NCI-H524 treated with DMSO at 0.1 percent for 48 hours (cell line): ENCODE measurements at places on chromosomes 5 and 9.

DNA sequence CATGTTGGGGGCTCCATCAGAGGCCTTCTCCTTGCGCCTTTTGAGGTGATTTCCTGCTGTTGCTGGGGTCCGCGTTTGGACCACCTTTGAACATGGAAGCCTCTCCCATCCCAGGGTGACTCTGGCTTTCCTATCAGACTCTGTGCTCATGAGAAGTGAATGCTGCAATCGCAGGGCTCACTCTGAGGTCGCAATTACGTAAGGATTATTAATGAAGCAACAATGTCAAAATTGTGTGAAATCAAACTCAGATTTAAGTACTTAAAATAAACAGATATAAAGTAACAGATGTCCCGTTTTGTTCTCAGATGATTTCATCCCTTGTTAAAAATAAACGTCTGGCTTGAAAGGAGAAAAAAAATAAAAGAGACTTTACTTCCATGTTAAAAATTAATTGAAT is 634.2 kb downstream of the BNC2 start:
- DNase-seq: no peak

DNA sequence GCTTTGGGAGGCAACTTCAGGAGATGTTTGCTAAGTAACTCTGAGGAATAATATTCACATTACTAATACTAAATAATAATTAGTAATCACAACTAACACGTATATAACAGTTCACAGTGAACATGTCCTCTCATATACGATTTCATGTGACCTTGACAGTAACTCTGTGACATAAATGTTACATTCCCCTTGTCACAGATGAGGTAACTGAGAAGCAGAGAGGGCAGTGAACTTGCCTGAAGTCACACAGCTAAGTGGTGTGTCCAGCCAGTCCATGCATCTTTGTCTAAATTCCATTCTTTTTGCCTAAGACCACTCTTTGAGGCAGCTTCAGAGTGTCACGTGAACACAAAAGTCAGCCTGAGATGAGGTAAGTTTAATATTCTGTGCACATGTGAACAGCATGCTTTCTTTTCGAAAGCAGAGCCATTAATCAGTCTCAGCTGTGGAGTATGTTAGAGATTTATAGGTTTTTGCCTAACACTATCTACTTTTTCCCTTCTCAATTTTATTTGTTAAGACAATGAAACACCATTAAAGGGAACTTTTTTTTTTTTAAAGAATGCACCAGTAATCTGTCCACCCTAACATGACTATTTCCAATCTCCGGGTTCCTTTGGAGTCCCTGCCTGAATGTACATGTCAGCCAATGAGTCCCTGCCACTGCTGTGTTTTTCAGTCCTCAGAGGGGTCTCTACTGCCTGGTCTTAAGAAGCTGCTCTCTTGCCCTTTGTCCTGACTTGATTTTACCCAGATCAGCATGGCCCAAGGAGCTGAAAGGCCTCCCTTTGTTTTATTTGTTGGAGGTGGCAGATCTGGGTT is 43.5 kb downstream of the SH3PXD2B start:
- no peak for DNase-seq

DNA sequence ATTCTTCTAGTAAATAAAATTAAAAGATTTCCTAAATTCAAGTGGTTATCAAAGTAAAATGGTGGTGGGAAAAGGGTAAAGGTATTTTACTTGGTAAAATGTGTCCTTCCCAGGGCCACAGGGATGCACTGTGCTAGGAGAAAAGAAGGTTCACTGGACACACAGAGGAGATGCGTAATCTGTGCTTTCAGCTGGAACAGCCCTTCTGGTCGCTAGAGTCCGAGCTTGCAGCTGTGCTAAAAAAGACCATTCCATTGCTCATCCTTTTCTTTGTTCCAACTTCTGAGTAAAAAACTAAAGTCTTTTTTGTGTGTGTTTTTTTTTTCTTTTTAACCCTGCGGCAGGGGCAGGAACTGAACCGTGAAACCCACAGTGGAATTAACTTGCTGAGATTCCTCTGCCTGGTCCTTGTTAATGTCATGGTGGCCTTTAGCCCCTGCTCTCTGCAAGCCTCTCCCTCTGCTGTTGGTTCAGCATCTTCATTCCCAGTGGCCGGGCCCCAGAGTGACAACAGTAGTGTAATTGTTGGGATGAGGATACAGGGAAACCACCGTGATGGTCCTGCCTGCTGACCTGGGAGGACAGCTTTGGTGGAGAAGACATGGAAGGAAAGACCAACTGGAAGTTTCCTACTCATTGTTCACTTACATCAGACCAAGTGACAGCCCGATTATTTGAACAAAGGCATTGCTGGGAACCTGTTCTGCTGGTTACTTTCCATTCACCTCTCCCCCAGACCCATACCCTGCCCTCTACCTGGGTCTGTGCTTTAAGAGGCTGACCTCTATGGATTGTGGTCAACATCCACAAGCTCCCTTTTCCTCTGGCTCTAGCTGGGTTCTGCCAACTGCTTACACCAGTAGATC is 31.9 kb upstream of the FSTL4 start:
- no peak for DNase-seq

DNA sequence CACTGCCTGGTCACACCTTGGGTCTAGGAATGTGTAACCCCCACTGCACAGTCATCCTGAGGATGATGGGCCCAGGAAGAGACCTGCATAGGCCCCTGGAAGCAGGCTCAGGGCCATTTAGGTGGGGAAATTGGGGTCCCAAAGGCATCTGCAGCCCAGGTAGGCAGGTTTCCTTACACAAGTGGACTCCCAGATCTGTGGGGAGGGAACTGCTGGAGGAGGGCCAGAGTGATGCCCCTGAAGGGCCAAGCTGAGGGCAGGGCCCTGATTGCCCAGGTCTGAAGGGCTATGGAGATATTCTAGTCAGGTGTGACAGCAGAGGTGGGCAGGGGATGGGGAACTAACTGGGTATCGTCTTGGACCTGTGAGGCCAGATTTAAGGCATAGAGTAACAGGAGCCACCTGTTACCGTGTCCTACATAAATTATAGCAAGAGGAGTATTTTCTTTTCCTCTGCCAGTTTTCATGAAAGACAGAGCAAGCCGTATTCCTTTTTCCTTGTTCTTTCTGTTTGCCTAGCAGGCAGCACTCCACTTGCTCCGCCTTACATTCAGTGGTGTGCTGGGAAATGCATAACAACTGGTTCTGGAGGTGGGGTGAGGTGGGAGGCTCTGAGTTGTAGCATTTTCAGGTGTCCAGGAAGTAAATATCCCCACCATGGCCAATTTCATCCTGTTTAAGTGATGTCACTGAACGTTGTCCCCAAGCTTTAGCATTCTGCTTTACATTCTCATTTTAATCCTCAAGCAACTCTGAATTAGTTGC is 41.3 kb downstream of the PPARGC1B start:
- no peak for DNase-seq
